Dermis microvascular lymphatic vessel endothelial cell (primary cell): ENCODE measurements at places on chromosomes 1 and 21. TPM values are rescaled to one million over a fixed set of nuclear protein-coding genes. Genes with fewer than 3 reads are reported as not detected.
A peak's percentile ranks its signal among the peaks of the same experiment; 100 is the strongest.

RAB4A gene
- 12.8 and 19.3 TPM in 2 replicates for total RNA-seq

VAMP4 gene
- 3.1 and 4.9 TPM in 2 replicates for total RNA-seq

CDA gene
- 1.2 and 4.4 TPM in 2 replicates for total RNA-seq

- peak; percentile 3 for DNase-seq
Measured at GRCh38 chr1:226268421-226269124, 40.4 kb downstream of the LIN9 start.

ETV3L gene
- under 0.01 TPM in 1 of 2 replicates, not detected in the other for total RNA-seq

GRCh38 chr1:232982238-232982944, 32.0 kb downstream of the NTPCR start:
- DNase-seq = no peak

- peak; percentile 73 for DNase-seq
Measured at GRCh38 chr1:67789551-67789950, 43.7 kb downstream of the GNG12 start.

DNA sequence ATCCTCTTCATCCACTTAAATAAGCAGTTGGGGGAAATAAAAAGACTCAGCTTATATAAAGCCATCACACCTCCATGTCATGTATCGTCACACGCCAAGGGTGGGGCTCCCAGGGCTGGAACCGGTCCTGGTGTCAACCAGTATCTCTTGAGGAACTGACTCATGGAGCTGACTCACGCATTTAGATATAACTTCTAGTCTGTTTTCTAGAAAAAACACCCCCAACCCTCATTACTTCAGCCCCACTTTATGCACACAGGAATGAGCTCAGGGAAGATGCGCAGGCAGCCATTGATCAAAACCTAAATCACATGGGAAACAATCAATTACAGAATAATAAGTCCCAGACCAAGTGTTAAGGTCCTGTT, 6.9 kb upstream of the IL22RA1 start:
- DNase-seq = no peak

- DNase-seq = no peak
Measured at GRCh38 chr1:201740670-201741111, 88.3 kb upstream of the IPO9 start.

- no peak for DNase-seq
Measured at GRCh38 chr1:26053718-26054560, 8.0 kb upstream of the SLC30A2 start.

PIGR gene
- total RNA-seq = not detected in 2 replicates

GRCh38 chr1:232170909-232171308, 459.0 kb downstream of the SIPA1L2 start:
- no peak for DNase-seq

PAPPA2 gene
- under 0.01 TPM in 2 replicates for total RNA-seq

DNA sequence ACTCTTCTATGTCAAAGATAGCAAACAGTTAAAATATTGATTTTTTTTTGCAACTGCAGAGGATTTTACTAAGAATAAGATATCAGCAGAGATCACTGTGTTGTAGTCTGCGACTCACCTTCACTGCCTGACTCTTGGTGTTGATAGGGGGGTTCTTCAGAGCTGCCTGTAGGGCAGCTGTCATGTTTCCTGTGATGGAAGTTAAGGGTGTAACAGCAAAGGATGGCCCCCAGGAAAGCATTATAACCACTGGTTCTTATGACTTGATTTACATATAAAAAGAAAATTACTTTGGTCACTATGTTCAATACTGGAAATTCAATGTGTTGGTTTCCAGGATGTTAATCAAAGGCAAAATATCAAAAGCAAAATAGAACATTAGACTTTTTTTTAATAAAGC, 2.6 kb downstream of the ARPC5 start:
- DNase-seq = no peak

MPZ gene
- 1.5 and 2.0 TPM in 2 replicates for total RNA-seq

DNA sequence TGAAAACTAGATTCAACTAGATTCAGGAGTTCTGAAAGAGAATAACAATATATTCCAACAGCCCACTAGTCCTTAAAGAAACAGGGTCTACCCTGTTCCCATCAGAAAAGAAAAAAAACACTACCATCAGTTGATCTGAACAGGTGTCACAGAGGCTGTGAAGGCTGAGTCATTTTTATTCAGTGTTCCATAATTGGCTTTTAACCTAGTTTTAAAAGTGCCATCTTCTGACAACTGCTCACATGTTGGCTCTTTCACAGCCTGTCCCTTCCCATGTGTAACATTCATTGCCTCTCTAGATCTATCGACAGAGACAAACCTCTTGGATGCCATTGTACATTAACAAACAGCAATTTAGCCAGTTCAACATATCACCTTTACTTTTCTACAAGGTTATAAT, 243.7 kb downstream of the TBX15 start:
- no peak for DNase-seq

DNA sequence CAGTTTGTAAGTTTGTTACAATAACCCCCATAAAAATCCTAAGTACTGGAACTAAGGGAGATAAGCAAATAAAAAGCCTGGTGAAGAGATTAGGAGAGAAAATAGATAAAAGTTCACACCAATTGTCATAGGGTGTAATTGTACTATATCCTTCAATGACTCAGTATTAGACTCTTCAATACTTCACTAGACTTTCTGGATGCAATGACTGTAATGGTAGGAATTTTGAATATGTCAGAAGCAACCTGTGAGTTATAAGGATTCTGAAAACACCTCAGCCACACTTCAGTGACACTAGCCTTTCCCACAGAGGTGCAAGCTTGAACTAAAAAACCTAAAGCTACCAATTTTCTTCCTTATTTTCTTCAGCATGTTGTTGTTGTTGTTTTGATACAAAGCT, 147.9 kb downstream of the PTGER3 start:
- DNase-seq = no peak

DNA sequence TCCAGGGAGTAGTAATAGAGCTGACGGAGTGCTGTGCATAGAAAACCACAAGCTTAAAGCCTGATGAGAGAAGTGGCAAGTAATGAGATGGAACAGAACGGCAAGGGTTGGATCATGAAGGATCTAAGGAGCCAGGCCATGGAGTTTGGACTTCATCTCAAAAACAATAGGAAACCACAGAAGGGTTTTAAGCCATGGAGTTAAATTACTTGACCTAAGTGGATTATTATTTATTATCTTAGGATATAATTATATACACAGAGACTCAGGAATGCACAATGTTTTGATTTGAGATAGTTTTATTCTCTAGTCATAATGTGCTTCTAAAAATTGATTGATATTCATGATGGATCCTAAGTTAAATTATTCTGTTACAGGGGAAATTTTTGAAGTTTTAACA, 242.4 kb downstream of the PLPP3 start:
- no peak for DNase-seq

GRCh38 chr21:41207401-41208375, 39.7 kb downstream of the BACE2 start:
- peak; percentile 75 for DNase-seq

- no peak for DNase-seq
Measured at GRCh38 chr1:2345297-2346075, 45.9 kb downstream of the MORN1 start.

DNA sequence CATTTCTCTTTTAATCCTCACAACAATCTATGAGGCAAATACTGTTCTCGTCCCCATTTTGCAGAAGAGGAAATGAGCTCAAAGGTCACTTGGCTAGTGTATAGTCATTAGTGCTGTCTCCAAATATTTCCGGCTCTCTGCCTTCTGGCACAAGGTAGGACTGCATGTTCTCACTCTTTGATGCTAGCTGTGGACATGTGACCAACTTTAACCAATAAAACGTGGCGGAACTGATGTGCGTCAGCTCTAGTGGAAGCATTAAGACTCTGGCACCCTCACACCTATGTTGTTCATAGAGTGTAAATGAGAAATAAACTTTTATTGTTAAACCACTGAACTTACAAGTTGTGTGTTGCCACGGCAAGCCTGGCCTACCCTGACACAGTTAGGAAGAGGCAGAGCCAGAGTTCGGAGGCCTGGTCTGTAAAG, 5.0 kb upstream of the KIF21B start:
- peak; percentile 70 for DNase-seq

DNA sequence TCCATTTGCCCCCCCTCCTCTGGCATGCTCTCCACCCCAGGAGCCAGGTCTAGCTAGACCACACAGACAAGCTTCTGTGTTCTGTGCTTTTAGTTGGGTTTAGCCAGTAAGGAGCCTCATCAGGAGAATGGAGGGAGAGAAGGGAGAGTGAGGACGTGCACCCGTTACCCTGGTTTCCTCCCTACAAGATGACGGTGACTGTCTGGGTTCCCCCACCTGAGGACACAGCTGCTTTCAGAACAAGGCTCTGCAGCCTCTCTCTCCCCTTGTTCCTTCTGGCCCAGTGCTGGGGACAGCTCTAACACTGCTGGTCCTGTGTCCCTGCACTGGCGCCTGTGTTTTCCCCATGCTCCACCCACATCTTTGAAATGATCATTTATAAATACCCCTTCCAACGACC, 184.4 kb upstream of the GALNT2 start:
- DNase-seq = no peak

DNA sequence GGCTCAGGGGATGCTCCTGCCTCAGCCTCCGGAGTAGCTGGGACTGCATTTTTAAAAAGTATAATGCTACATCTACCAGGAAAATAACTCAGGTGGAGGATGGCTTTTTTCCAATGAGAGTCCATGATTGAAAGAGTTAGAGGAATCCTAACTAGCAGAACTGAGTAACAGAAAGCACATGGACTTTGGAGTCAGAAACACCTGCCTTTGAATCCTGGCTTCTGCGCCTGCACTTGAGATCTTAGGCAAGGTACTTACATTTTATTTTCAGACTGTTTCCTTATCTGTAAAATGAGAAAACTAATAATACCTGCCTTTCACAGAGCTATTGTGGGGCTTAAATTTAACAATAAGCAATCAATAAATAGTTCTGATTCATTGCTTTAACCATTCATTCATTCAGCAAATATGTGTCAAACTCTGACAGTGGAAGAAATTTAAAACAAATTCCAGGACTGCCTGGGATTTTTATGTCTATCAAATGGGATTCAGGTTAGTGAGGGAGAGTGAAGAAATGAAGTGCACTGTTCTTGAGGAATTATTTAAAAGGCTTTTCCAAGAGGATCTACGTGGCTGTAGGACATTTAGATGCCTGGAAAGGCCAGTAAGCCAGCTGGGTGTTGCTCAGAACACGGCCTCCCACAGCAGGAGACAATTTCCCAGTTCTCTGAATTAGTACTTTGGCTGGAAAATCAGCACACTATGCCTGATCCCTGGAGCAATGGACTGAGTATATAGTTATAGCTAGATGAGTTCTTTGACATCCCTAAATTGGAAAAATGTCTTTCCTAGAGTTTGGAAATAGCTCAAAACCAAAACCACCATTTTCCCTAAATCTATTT, 12.8 kb upstream of the LBR start:
- no peak for DNase-seq

DNA sequence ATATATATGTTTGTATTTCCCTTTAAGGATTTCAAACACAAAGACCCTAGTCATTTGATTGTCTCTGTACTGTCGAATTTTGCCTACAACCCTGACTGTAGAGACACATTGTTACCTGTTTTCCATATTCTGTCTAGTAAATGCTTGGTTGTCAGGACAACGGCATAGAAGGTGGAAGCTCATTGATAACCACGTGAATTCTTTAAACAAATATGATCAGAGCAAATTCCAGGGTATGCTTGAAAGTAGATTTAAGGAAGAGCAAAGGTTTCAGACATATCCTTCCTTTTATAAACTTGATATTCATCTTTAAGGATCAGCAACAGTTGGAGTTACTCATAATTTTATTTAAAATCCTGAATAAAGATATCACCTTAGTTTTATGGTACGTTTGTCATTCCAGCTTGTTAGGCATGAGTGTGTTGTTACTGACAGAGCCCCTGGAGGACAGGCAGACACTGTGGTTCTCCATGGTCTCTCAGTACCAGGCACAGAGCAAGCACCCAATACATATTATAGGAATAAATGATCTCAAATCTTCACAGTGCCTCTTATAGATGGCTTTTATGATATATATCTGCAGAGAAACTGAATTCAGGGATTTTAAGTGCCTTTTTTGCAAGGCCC, 203.2 kb downstream of the FGGY start:
- no peak for DNase-seq

- DNase-seq = peak; percentile 88
Measured at GRCh38 chr1:110338309-110338885, 780 bp upstream of the RBM15 start.

SPAG17 gene
- not detected in 2 replicates for total RNA-seq

MAB21L3 gene
- not detected in 2 replicates for total RNA-seq

GRCh38 chr1:107941123-107941522, 23.9 kb downstream of the VAV3 start:
- no peak for DNase-seq

DNA sequence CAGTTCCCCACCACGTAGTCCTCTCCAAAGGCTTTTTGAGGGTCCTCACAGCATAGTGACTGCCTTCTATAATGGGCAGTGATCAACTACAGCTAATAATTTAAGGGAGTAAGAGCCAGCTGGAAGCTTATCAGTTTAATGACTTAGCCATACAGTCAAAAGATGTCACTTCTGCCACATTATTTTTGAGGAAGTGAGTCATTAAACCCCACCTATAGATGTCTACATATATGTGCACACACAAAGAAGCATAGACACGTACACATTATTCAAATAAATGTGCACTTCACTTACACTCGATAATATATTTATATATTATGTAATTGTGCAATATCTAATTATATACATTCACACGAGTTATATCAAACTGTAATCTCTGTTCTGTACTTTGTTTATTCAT, 1704.7 kb downstream of the KCNT2 start:
- DNase-seq = no peak

ZBTB7B gene
- total RNA-seq = 6.3 and 10.6 TPM in 2 replicates

DNA sequence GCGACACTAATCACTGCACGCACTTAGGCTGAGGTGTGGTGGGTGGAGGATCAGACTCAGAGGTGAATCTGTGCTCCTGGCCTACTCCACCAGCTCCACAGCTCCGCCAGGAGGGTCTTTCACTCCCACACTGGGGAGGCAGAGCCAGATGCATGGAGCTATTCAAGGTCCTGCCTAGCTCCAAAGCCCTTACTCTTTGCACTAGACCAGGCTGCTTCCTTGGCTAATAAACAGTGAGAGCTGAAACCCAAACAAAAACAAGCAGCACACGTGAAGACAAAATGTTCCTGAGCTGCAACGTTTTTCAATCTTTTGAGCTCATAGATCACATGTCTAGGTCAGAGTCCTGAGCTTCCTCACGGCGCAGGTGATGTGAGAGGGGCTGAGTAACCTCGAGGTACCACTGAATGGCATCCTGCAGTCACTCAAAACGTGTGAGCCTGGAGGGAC, 19.2 kb downstream of the CAPZB start:
- no peak for DNase-seq

BSND gene
- total RNA-seq = under 0.01 TPM in 1 of 2 replicates, not detected in the other

GRCh38 chr1:241157435-241157834, 199.6 kb downstream of the RGS7 start:
- DNase-seq = no peak

CLCN6 gene
- total RNA-seq = 5.9 and 7.0 TPM in 2 replicates

GRCh38 chr1:54323324-54323739, 82.9 kb downstream of the SSBP3 start:
- no peak for DNase-seq

DNA sequence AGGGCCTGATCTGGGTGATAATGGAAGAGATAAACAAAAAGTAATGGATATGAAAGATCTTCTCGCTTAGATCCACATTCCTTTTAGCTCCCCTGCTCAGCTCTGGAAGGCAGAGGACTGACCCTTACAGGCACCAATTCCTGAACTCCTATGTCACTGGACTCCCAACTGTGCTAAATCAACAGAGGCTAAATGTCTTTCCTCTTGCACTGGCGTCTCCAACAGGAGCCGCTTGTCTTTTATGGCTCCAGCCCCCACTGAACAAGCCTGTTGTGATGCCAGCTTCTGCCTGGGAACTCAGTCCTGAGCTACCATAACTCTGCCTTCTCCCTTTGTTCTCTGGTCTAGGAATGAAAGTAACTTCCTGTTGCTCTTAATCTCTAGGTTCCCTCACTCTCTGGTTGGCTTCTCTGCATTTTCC, 142.1 kb upstream of the COL11A1 start:
- DNase-seq = no peak
